Pancreas (tissue), 10 donors: ENCODE measurements at places on chromosomes 5 and 9. TPM values are rescaled to one million over a fixed set of nuclear protein-coding genes. Genes with fewer than 3 reads are reported as not detected.
A peak's percentile ranks its signal among the peaks of the same experiment; 100 is the strongest.

- no peaks in the 10 kb centered on the region for H3K27me3 ChIP-seq
- H3K4me3 ChIP-seq: no peak overlapping the region
- H3K36me3 ChIP-seq: no peaks in the 10 kb centered on the region
- no peaks in the 10 kb centered on the region for H3K4me1 ChIP-seq
These were observed 613.6 kb upstream of the KLF4 start for GRCh38 chr9:108103046-108103693.

The RLN1 gene
- not detected for total RNA-seq

GRCh38 chr5:172906436-172906835 is 52.8 kb upstream of the RPL26L1 start:
- H3K27me3 ChIP-seq: no peaks in the 10 kb centered on the region
- H3K36me3 ChIP-seq: peaks cover 6% of the 10 kb centered on the region
- no peak overlapping the region for H3K4me3 ChIP-seq
- no peak for DNase-seq
- peaks cover 28% of the 10 kb centered on the region for H3K4me1 ChIP-seq
- H3K27ac ChIP-seq: peak overlapping the region; percentile 99

The ECSCR gene
- 1.7 TPM for total RNA-seq

- no peaks in the 10 kb centered on the region for H3K4me1 ChIP-seq
- no peaks in the 10 kb centered on the region for H3K27me3 ChIP-seq
- H3K27ac ChIP-seq: no peak overlapping the region
- H3K36me3 ChIP-seq: no peaks in the 10 kb centered on the region
These were observed 741.4 kb downstream of the TAF11L14 start for GRCh38 chr5:18375641-18376040.

DNA sequence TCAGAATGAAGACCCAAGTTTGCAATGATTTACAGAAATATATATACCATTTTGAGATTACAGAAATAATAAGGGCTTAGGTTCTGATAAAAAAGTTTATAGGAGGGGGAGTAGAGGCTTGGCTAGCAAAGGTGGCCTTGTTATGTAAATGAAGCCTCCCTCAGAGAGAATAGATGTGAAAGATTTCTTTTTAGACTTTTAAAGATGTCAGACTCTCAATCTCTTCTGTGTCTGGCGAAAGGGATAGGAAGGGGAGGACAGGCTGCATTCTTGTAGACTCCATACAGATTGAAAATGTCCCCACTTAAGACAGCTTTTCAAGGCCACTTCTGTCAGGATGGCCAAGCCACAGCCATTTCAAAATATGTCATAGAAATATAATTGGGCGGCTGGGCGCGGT is 63.1 kb upstream of the CLINT1 start:
- no peaks in the 10 kb centered on the region for H3K36me3 ChIP-seq
- no peak overlapping the region for H3K27ac ChIP-seq
- no peaks in the 10 kb centered on the region for H3K27me3 ChIP-seq
- no peak for DNase-seq

GRCh38 chr5:173574983-173575382 is 41.5 kb downstream of the BOD1 start:
- no peak overlapping the region for H3K27ac ChIP-seq
- H3K4me3 ChIP-seq: no peak overlapping the region
- no peaks in the 10 kb centered on the region for H3K27me3 ChIP-seq
- H3K4me1 ChIP-seq: peaks cover 7% of the 10 kb centered on the region
- H3K36me3 ChIP-seq: no peaks in the 10 kb centered on the region

The ERCC8 gene
- total RNA-seq: 2.9 TPM

The IL31RA gene
- total RNA-seq: 0.43 TPM

The DEPDC1B gene
- 0.08 TPM for total RNA-seq

The IL5 gene
- not detected for total RNA-seq

DNA sequence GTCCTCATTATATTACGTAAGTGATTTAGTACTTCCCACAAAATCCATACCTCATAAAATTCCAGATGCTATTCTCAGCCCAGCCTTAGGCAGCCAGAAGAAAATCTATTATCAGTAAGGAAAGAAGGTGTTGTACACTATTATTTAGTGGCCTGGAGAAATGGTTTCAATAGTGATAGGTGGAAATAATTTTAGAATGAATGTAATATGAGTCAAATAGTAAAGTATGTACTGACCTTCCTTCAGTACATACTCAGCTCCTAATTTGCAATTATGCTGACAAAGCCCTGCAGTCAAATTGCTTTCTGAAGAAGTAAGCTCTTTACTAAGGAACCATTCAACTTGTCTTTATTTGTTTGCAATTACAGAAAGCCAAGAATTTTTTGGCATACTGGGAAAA is 409.2 kb downstream of the HTR1A start:
- H3K4me3 ChIP-seq: no peak overlapping the region
- no peaks in the 10 kb centered on the region for H3K4me1 ChIP-seq
- H3K27ac ChIP-seq: no peak overlapping the region

DNA sequence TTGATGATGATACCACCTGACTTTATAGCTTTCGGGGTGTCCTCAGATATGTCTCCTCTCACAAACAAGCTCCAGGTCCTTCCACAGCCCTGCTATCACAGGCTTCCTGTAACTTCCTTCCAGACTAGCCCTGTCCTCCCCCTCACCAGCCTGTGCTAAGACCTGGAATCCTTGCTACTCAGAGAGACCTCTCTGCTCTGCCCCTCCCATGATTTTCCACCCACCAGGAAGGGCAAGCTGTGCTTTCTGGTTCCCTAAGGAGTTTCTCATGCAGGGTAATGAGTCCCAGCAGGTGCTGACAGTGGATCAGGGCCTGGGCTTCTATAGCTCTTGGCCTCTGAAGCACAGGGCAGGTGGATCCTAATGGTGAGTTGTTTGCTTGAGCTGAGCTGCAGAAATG is 86.9 kb downstream of the AOPEP start:
- no peak for DNase-seq
- H3K27me3 ChIP-seq: no peaks in the 10 kb centered on the region
- no peaks in the 10 kb centered on the region for H3K4me1 ChIP-seq
- no peak overlapping the region for H3K4me3 ChIP-seq
- no peaks in the 10 kb centered on the region for H3K36me3 ChIP-seq

- no peak for DNase-seq
- no peak overlapping the region for H3K4me3 ChIP-seq
- no peaks in the 10 kb centered on the region for H3K4me1 ChIP-seq
These were observed 172.2 kb downstream of the HSD17B3 start for GRCh38 chr9:96129747-96130146.

GRCh38 chr9:124871156-124871561 is 9.2 kb downstream of the ARPC5L start:
- DNase-seq: no peak
- no peaks in the 10 kb centered on the region for H3K36me3 ChIP-seq
- peaks cover 27% of the 10 kb centered on the region for H3K4me1 ChIP-seq
- H3K27me3 ChIP-seq: no peaks in the 10 kb centered on the region
- no peak overlapping the region for H3K27ac ChIP-seq
- no peak overlapping the region for H3K4me3 ChIP-seq

The LCN12 gene
- 7.6 TPM for total RNA-seq

The FCN2 gene
- not detected for total RNA-seq

DNA sequence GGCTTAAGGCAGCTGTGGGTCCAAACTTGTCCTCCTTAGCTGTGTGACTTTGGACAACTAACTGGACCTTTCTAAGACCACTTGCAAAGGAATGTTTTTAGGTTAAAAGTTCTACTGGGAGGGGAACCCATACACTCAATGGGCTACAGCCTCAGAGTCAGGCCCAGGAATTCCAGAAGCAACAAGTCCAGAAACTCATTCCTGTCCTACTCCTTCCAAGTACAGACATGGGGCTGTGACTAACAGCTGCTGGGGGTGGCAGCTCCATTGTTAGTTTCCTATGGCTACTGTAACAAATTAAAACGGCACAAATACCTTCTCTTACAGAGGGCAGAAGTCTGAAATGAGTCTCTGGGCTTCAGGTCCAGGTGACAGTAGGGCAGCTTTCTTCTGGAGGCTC is 12.4 kb upstream of the AKNA start:
- no peak overlapping the region for H3K27ac ChIP-seq
- no peaks in the 10 kb centered on the region for H3K27me3 ChIP-seq
- H3K4me3 ChIP-seq: no peak overlapping the region
- DNase-seq: no peak

DNA sequence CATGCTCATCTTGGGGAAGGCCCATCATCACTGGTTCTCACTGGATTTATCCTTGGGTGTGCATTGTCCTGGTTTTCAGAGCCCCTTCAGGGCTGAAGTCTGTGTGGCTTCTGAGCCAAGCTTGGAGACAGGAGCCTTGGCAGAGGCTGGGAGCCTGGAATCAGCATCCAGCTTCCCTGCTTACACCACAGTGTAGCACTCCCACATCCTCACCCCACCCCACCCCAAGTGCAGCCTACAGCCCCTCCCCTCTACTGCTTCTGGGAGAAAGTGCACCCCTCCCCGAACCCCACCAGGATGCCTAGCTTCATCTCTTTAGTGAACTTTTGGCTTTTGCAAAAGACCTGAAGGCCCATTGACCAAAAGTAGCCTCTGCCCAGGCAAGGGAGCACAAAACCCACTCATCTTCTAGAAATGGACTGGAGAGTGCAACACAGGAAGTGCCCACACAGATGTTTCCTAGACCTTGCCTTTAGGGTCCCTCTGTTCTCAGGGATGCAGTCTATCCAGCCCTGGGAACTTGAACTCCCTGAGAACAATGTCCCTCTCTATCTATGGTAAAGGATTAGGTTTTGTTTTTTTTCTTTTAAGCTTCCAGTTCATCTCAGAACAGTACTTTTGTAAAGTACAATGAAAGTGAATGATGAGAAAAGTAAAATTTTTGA is 189.7 kb downstream of the PALM2AKAP2 start:
- H3K4me3 ChIP-seq: no peak overlapping the region
- H3K4me1 ChIP-seq: no peaks in the 10 kb centered on the region
- H3K27me3 ChIP-seq: no peaks in the 10 kb centered on the region
- no peak overlapping the region for H3K27ac ChIP-seq

DNA sequence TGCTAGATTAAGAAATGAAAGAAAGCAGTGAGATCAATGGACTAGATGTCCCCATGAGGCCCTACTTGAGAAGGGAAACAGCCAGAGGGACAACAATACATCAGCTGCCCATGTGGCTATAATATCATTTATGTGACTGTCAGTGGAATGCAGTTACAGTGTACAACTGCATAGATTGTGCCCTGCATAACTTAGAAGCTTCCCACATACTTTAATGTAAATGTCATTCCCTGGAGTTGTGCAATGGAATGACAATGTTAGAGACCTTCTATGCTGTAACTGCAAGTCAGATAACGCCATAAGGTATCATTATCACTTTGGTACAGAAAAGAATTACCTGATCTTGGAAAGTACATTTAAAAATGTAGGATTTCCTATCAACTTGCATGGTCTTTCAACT is 67.4 kb downstream of the FBN2 start:
- H3K27me3 ChIP-seq: no peaks in the 10 kb centered on the region
- no peak for DNase-seq
- no peaks in the 10 kb centered on the region for H3K36me3 ChIP-seq
- no peaks in the 10 kb centered on the region for H3K4me1 ChIP-seq
- H3K4me3 ChIP-seq: no peak overlapping the region
- H3K27ac ChIP-seq: no peak overlapping the region

GRCh38 chr9:90855208-90855902 is 53.7 kb downstream of the SYK start:
- H3K27ac ChIP-seq: no peak overlapping the region
- H3K36me3 ChIP-seq: no peaks in the 10 kb centered on the region
- no peaks in the 10 kb centered on the region for H3K4me1 ChIP-seq
- no peaks in the 10 kb centered on the region for H3K27me3 ChIP-seq
- H3K4me3 ChIP-seq: no peak overlapping the region

The TRPM6 gene
- total RNA-seq: 0.59 TPM

The STK32A gene
- 3.1 TPM for total RNA-seq

GRCh38 chr9:38732885-38733284 is 13.0 kb upstream of the FAM240B start:
- H3K4me1 ChIP-seq: no peaks in the 10 kb centered on the region
- no peaks in the 10 kb centered on the region for H3K36me3 ChIP-seq
- DNase-seq: no peak
- H3K27ac ChIP-seq: no peak overlapping the region
- no peaks in the 10 kb centered on the region for H3K27me3 ChIP-seq
- no peak overlapping the region for H3K4me3 ChIP-seq

GRCh38 chr9:7324152-7324598 is 475.4 kb downstream of the DMAC1 start:
- DNase-seq: no peak
- H3K36me3 ChIP-seq: no peaks in the 10 kb centered on the region
- no peaks in the 10 kb centered on the region for H3K27me3 ChIP-seq
- no peaks in the 10 kb centered on the region for H3K4me1 ChIP-seq

DNA sequence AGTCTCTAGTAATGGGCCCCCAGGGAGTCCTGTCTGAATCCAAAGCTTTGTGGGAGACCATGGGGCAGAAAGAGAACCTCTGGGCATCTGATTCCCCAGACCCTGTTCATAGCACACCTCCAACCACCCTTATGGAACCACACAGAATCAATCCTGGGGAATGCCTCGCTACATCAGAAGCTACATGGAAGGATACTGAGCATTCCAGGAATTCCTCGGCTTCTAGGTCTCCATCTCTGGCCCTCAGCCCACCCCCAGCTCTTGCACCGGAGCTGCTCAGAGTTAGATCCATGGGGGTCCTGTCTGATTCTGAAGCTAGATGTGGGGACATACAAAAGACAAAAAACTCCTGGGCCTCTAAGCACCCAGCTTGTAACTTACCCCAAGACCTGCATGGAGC is 28.4 kb downstream of the VCP start:
- no peak for DNase-seq
- no peak overlapping the region for H3K27ac ChIP-seq
- no peaks in the 10 kb centered on the region for H3K27me3 ChIP-seq
- no peaks in the 10 kb centered on the region for H3K36me3 ChIP-seq
- no peak overlapping the region for H3K4me3 ChIP-seq
- H3K4me1 ChIP-seq: no peaks in the 10 kb centered on the region

The SLC28A3 gene
- total RNA-seq: 6.3 TPM

- H3K4me3 ChIP-seq: peak overlapping the region; percentile 90
- no peak for DNase-seq
- H3K36me3 ChIP-seq: no peaks in the 10 kb centered on the region
- H3K27ac ChIP-seq: peak overlapping the region; percentile 98
These were observed 980 bp upstream of the RHOBTB3 start for GRCh38 chr5:95730011-95730700.

The CCDC192 gene
- not detected for total RNA-seq

GRCh38 chr9:6628704-6629103 is 16.8 kb downstream of the GLDC start:
- no peaks in the 10 kb centered on the region for H3K36me3 ChIP-seq
- H3K27me3 ChIP-seq: no peaks in the 10 kb centered on the region
- DNase-seq: no peak

The ARID3C gene
- total RNA-seq: not detected

DNA sequence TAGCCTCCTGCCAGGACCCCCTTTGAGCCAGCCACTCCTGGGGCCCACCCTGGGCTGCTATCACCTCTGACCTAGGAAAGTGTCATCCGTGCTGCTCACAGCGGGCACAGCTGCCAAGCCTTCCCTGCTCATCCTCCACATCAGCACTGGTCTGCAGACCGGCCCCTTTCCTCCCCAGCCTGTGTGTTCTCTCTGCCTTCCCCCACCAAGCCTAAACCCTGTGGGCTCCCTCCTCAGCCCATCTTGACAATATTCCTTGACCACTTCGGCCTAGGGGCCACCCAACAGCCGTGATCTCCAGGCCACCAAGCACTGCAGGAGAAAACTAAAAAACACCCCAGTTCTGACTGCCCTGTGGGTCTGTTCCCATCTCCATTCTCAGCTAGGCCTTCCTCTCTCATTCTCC is 135.1 kb downstream of the DAB2IP start:
- no peaks in the 10 kb centered on the region for H3K36me3 ChIP-seq
- DNase-seq: no peak
- H3K4me1 ChIP-seq: no peaks in the 10 kb centered on the region
- H3K4me3 ChIP-seq: no peak overlapping the region

The PLPP7 gene
- 1.4 TPM for total RNA-seq
